ENCODE measurements at places on chromosomes 5 and 9.

DNA sequence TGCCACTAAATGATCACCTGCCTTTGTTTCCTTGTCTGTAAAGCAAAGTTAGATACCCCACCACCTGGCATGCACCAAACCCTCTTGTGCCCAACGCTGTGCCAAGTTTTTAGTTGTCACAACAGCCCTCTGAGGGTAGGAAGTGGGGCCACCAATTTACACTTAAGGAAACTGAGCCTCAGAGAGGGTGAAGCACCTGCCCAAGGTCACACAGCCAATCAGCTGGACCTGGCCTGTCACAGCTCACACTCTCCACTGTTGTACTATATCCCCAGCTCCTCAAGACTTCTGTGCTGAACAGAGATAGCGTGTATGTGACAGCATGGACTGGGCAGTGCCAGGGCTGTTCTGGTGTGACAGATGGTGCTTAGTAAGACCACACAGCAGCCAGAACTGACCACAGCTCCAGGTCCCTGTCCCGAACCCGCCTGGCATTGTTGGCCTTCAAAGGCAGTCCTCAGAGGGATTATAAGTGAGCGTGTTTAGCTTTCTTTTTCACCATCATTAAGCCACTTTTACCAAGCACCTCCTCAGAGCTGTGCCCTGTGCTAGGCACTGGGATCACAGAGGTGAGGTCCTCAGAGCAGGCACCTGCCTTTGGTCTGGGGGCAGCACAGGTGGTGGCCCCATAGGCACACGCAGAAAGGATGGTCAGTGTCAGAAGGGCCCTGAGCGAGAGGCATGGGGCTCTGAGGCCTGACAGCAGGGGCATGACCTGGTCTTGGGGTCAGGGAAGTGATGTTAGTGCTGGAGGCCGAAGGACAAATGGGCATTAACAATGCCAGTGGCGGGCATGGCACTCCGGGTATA, 71.1 kb downstream of the COL27A1 start:
- DNase-seq = no peak

DNA sequence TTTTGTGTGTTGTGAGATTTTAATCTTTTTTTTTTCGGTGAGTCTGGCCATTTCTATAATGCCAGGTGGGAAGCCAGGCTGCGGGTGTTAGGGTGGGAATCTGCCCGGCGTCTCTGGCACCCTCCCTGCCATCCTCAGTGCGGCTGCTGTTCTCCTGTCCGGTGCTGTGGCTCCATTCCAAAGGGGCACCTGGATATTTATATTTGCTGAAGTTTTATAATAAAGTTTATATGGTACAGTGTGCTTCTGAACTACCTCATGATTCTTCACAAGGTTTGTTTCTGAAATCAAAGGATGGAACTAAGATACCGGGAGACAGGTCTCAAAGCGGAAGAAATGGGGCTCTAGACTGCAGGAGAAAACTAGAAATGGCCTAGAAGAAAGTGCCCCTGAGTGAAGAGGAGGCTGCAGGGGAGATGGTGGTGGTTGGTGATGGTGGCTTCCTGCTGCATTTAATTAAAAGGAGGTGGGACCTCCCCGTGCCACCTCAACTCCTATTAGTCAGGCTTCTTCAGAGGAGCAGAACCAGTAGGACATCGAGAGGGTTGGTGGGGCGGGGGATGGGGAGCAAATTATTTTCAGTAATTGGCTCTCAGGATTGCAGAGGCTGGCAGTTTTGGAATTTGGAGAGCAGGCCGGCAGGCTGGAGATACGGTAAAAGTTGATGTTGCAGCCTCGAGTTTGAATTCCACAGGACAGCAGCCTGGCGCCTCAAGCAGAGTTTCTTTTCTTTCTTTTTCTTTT, 102.2 kb upstream of the ICE1 start:
- DNase-seq = no peak

DNA sequence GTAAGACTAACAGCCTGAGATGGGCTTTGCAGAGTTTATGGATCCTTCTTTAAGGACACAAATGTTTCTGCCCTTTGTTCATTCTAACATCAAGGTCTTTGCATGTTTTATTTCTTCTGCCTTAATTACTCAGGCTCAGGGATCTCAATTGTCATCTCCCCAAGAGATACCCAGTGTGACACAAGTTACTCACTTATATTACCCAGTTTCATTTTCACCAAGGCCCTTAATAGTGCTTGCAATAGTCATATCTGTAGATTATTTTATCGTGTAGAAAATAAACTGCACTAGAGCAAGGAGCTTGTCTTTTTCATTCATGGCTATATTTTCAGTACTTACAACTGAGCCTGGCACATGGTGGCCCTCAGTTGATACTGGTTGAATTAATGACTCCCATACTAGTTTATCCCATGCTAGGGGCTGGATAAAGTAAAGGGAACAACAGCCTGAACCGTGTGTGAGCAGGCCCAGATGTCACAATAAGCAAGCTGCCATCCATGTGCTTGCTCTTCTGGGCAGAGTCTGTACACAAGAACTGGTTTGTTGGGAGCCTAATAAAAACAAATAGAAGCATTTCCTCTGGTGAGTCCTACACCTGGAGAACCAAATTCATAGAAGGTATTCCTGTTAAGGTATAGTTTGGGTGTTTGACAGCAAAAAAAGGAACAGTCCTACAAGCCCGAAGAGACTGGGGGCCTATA, 112.5 kb upstream of the CD180 start:
- no peak for DNase-seq

DNA sequence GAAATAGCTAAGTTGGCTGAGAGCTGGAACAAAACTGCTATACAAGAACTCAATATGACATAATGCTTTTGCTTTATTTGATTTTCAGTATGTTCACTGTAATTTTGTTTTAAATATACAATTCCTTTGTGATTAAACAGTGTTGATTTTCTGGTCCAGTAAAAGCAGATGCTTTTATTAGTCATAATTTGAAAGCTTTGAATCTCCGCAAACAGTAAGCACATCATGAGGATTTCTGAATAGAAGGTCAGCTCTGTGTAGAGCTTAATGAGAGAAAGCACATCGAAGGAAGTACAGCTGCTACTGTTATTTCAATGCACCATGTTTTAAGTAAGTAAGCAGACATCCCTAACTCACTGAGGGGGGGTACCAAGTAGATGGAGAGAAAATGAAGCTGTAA, 701.3 kb upstream of the ACO1 start:
- DNase-seq = no peak

DNA sequence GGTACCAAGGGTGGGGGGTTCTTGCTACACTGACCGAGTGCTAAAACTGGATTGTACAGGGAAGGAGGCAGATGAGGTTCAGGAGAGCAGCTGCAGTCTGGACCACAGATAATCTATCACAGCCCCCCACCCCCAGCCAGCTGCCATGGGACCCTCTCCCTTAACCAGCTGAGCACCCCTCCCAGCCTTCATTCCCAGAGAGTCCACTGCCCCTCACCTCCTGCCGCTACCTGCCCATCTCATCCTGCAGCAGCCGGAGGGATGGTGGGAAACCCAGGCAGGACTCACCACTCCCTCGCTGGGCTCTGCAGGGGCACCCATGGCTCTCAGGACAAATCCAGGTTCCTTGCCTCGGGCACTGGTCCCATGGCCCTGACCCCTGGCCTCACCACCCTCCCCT, 66.7 kb downstream of the MRPL36 start:
- DNase-seq = no peak

DNA sequence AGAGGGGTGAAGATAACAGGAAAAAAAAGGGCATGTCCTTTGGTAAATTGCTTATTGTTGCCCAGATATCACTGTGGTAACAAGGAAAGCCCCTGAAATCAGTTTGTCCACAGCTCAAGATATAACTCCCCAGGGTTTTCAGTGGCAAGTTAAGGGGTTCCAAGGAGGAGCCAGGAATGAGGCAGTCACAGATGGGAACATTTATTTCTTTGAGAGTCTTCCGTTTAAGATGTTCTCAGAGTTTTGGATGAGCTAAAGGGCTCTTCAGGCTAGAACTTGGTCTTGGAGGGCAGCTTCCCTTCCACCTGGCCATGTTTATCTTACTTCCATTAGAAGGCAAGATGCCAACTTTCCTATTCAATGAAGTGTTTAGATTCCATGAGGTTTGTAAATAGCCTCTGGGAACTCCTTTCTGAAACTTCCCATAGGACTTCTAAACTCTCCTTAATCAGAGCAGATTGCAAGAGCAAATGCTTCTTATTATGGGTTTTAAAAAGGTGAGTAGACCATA, 277.6 kb upstream of the TNC start:
- no peak for DNase-seq

Data from activated CD4-positive, alpha-beta T cell treated with anti-CD3 and anti-CD28 coated beads, Interleukin-2, amount 50 U/mL, for 48 hours (primary cell).